ENCODE measurements at places on chromosomes 11 and 22.

DNA sequence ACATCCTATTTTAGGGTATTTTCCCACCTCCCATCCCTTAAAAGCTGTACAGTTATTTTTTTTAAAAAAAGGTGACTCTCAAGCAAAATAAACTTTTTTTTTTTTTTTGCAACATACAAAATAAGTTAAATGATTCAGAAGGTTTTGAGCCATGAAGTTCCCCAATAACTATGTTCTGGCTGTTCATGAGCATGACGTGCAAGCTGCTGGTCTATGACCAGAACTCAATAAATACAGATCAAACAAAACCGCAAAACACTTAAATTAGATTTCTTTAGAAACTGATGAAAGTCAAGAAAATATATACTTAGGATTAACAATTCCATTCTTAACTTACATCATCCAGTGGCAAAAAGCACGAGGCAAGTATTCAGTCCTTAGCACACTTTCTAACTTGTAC, 24.1 kb upstream of the CLNS1A start:
- no peak for DNase-seq

DNA sequence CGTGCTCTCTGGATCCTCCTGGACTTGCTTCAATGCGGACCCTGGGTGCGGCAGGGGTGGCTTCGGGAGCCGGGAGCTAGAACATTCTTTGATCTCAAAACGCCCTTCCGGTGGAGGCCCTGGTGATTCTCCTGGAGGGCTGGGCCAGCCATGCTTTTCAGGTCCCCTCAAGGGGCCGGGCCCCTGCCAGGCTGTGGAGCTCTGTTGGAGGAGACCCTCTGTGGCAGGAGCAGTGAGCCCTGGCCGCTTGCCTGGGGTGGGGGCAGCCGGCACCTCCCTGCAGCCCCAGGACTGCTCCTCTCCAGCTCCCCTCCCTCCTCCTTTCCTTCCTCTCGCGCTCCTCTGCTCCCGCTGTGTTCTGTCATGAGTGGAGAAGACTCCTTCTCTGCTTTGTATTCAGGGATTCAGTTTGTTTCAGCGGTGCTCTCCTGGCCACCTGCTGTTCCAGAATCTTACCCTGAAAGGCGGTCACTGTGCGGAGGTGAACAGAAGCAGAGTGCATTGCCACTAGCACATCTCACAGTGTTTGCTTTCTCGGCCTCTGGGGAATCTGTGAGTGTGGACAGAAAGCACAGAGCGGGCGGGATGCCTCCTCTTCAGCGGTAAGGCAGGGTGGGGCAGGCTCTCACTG, 289.1 kb downstream of the TBC1D22A start:
- DNase-seq: no peak

DNA sequence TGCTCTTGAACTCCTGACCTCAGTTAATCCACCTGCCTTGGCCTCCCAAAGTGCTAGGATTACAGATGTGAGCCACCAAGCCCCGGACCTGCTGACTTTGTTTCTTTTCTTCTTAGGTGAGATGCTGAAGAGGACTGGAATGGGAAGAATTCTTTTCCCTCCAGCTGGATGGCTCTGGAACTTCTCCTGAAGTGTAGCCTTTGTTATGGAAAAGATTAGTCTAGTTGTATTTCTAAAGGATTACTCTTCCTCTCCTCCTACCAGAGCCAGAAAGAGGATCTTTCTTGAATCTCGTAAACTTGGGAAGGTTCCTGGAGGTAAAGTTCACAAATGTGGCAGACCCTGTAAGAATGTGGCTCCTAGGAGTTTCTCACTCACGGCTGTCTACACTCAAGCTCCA, 95.4 kb upstream of the LARGE1 start:
- no peak for DNase-seq

- DNase-seq: no peak
These were observed 7.5 kb upstream of the WBP2NL start for GRCh38 chr22:41991111-41991510.

GRCh38 chr11:36487619-36488018, 22.5 kb downstream of the TRAF6 start:
- DNase-seq: no peak

GRCh38 chr22:34781681-34782080, 284.3 kb upstream of the ISX start:
- DNase-seq: no peak

- DNase-seq: peak; percentile 34
These were observed 187.2 kb downstream of the MAML2 start for GRCh38 chr11:96155627-96156378.

DNA sequence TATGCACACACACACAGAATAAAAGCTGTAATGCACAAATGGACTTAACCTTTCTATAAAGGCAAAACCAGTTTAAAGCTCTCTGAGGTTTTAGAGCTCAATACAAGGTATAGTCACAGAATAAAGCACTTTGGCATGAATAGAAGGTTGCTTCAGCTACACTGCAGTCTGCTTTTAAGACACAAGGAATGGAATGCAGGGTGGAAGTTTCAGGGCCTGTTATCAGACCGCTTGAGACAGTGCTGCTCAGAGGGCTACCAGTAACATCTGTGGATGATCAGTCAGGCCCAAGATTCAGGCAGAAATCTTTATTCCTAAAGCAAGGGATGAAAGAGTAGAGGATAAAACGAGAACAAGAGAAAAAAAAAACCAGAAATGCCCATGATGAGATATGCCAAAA, 46.7 kb downstream of the CD44 start:
- no peak for DNase-seq

- no peak for DNase-seq
These were observed 1.8 kb downstream of the BSCL2 start for GRCh38 chr11:62705413-62705812.

DNA sequence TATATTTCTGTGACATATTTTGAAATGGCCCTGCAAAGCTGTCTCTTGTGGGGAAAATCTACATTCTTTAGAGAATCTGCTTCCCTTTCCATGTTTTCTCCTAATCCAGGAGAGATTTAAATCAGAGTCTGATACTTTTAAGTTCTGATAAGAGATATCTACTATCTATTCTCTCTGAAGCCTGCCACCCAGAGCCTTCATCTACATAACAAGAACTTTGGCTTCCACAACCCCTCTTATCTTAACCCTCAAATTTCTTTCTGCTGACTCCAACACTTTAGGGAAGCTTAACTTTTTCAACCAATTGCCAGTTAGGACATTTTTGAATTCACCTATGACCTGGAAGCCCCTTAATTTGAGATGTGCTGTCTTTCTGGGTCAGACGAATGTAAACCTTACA, 965.2 kb downstream of the TBC1D22A start:
- DNase-seq: no peak

GRCh38 chr11:32266601-32267000, 168.7 kb downstream of the WT1 start:
- no peak for DNase-seq

- peak; percentile 82 for DNase-seq
These were observed at the start of gene CHCHD10 for GRCh38 chr22:23767673-23768548. Gene CHCHD10 (minus strand): TSS chr22:23767972. CDS start chr22:23767874, 98 bp downstream.

DNA sequence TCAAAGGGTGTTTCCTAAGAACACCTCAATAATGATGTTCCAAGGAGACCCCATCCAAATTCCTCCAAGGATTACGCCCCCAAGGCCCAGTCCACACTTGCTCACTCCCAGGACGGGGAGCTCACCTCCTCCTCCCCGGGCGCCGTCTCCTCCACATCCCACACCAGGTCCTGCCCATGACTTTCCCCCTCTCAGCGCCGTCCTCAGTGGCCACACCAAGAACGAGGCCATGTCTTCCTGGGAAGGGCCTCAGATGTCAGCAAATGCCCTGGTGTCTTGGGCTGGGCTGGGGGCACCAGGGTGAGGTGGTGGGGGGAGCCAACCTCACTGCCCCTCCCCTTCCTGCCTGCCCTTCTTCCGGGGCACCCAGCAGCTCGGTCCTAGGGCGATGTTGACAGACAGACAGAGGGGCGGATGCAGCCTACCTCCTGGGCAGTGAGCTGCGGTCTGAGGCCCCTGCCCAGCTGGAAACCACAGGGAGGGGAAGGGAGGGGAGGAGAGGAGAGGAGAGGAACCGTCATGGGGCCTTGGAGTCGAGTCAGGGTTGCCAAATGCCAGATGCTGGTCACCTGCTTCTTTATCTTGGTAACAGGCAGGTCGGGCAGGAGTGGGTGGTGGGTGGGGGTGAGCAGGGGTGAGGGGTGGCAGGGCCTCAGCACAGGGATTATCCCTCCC, at the start of the genes C11orf21 and TSPAN32:
Gene C11orf21 (minus strand): TSS at position 288 of the 675 bp plus-strand sequence. CDS start 110 bp downstream, at position 178.
Gene TSPAN32 (plus strand): TSS at position 383 of the 675 bp plus-strand sequence. CDS start 137 bp downstream, at position 520.
- no peak for DNase-seq

DNA sequence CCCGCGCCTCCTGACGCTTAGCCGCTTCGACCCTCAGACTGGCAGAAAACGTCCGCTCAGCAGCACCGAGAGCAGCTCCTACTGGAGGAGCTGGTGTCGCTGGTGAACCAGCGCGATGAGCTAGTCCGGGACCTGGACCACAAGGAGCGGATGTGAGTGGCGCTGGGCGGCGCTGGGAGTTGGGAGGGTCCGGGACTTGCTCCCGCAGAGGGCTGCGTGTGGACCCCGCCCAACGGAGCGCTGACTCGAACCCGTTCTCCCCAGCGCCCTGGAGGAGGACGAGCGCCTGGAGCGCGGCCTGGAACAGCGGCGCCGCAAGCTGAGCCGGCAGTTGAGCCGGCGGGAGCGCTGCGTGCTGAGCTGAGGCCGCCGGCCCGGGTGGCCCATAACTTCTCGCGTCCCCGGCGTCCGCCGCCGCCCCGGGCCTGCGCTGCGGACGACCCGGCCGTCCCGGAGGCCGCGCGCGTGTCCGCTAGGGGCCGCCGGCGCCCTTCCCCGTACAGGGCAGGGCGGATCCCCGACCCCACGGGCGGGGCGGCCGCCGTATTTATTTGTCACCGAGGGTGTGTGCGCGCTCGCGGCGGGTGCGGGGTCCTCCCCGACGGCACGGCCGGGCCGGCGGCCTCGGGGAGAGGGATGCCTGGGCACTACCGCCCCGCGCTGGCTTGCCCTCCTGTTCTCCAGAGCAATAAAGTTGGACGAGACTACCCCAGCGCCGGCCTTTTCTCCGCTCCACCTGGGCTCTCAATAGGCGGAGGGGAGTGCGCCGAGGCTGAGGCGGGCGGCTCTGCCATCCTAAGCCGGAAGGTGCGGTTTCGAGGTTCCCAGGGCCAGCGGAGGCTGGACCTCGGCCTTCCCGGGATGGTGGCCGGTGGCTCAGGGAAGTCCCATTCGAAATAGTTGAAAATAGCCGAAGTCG, 3.4 kb downstream of the KCNK7 start:
- DNase-seq: no peak

DNA sequence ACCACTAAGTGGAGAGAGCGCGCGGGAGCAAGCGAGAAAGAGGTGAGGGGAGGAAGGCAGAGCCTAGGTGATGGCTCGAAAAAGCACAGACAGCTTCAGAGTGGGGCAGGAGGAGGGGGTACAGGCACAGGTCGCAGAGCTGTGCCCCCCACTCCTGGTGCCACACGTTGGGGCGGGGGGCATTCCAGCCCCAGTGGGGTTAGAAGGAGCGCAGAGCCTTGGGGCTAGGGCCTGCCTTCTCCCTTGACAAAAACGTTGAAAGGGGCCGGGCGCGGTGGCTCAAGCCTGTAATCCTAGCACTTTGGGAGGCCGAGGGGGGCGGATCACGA, 41.6 kb upstream of the ISX start:
- peak; percentile 29 for DNase-seq

DNA sequence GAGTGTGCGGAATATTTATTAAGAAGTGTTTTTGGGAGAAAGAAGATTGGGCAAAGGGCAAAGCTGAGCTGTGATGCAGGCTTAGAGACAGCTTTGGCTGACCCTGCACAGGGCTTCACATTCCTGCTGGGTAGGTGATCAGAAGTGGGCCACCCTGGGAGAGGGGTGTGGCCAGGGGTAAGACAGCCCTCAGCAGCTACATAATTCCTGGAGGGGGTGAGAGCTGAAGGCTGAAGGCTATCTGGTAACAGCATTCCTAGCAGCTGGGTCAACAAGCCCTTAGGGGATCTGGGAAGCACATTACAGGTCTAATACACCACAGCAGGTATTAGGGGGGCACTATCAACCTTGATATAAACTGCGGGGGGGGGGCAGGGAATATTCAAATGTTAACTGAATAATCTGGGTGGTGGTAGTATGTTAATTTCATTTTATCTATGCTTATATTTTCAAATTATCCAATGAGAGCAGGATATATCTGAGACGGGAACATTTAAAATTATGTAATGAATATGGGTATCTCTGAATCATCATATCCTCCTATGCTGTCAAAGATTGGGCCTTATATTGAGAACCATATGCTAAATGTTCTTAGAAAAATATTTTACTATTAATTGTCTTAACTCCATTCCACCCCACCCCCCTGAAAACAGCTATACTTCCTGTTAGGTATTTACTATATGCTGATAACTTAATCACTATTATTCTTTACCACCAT, 5.9 kb downstream of the OOSP1 start:
- DNase-seq: no peak

GRCh38 chr11:68541991-68542390, 81.4 kb downstream of the PPP6R3 start:
- DNase-seq: no peak

DNA sequence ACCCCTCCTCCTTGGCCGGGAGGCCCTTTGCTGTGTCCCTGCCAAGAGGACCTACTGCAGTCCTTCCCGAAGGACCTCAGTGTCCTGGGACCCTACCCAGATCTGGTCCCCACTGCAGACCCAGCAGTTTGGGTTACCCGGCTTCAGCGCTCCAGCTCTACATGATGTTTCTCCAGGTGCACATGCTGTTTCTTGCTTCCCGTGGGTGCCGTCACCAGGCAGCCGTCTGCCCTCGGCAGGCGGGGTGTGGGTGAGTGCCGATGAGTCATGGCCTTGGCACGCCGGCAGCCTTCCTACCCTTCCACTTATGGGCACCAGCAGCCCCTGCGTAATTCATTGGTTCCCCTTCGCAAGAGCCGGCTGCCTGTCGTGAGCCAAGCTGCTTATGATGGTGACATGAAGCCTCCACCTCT, 101.8 kb downstream of the BCR start:
- no peak for DNase-seq

GRCh38 chr22:49829044-49829853, 1.6 kb upstream of the BRD1 start:
- no peak for DNase-seq

DNA sequence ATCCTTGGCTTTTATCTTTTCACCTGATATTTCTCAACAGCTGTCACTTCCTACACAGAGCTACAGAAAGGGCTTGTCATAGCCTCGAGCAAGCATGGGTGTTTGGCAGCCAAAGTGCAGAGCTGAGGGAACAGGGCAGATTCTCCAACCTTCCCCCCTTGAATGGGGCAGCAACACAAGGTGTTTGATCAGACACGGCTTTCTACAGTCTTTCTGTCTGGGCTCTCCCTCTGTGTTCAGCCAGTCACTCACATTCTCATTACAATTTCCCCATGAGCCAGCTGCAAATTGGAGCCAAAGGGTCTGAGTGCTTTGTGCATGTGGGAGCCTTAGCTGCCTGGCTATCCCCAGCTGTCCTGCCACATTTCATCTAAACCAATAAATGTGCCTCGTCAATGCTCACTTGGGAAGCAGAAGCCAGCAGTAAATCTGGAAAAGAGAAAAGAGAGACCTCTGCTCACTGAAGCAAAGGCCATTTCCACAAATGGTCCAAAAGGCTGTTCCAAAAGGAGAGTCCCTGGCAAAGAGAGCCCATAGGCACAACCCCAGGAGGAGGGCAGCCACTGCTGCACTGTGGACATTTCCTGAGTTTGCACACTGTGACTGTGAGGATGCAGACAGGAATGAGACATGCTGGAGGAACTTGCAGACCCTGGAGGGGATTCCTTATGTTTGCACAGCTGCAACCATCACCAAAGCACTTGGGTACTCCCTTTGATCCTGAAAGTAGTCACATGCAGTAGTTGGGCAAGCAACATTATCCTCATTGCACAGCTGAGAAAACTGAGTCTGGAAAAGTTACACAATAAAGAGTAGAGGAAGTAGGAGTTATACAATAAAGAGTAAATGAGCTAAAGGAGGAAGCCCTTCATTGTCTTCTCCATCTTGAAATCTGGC, 186.8 kb downstream of the FAM181B start:
- DNase-seq: no peak

All from GM12892 (cell line).